ENCODE measurements at places on chromosomes 13 and 19.
A peak's percentile ranks its signal among the peaks of the same experiment; 100 is the strongest.

- no peak for DNase-seq
Observed at GRCh38 chr19:2274185-2274711, 7.7 kb downstream of the PEAK3 start.

DNA sequence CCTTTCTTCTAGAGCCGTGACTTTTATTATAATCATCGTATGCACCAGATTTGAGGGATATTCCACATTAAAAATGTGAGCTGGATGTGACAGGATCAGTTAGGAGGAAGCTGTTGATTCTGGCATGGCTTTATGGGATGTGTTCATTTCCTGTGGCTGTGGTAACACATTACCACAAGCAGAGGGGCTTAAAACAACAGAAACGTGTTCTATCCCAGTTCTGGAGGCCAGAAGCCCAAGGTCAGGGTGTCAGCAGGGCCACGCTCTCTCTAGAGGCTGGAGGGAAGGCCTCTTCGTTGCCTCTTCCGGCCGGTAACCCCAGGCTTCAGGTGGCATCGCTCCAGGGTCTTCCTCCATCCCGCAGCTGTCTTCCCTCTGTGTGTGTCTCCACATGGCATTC lies 14.5 kb downstream of the MED25 start:
- no peak for DNase-seq

- DNase-seq = peak; percentile 78
Observed at GRCh38 chr13:46296115-46296822, 84.5 kb downstream of the LRRC63 start.

DNA sequence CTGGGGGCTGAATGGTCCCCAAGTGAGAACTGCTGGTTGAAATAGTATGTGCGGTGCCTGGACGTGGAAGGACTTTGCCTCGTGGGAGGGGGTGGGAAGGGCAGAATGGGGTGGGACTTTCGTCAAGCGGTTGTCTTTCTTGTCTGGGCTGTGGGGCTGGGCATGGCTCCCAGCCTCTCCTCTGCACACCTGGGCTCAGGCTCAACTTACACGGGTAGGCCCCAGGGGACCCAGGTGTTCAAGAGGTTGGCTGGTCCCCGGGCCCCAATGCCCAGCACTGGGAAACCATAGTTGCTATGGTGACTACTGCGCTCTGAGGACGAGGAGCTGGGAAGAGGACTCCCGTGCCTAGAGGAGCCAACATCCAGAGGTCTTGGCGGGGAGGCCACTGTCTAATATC lies 7.3 kb downstream of the NWD1 start:
- DNase-seq = no peak

- DNase-seq = peak; percentile 26
Observed at GRCh38 chr19:48874303-48875135, 2.3 kb downstream of the PPP1R15A start.

DNA sequence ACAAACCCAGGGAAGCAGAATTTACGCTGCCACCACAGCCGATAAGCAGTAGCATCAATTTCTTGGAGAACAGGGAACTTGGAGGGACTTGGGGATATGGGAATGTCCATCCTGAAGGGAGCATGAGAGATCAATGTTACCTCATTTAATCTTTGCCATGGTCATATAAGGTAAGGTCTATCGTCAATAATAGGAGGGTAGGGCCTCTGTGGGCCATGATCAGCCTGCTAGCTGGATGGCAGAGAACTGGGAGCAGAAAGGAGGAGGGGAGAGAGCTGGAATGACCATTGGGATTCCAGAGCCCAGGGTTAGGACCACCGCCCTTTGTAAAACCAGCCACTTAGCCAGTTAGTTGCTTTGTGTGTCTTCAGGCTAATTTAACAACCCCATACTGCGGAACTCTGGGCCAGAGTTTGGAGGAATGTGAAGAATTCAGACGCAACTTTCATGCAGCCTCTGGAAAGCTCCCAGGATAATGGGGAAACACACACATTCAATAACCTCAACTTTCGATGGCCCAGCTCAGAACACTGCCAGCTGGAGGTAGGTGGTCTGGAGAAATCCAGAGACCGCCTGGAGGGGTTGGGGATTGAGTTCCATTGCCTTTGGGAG lies 40.3 kb downstream of the ZNF557 start:
- no peak for DNase-seq

DNA sequence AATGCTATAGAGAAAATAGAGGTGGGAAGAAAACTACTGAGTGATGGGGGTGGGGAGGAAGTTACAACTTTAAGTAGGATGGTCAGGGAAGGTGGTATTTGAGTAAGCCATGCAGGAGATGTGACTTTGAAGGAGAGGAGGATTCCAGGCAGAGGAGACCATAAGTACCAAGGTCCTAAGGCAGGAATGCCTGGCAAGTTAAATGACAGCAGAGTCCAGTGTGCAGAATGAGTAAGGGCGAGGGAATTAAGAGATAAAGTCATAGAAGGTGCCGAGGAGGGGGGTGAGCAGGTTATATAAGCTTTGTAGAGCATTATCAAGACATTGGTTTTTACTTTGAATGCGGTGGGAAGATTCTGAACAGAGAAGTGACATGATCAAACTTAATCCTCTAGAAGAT lies 43.2 kb upstream of the WDFY2 start:
- no peak for DNase-seq

GRCh38 chr13:36820222-36820621 lies 1.2 kb downstream of the RFXAP start:
- DNase-seq = peak; percentile 54

- no peak for DNase-seq
Observed at GRCh38 chr13:103810026-103810425, 743.8 kb upstream of the SLC10A2 start.

DNA sequence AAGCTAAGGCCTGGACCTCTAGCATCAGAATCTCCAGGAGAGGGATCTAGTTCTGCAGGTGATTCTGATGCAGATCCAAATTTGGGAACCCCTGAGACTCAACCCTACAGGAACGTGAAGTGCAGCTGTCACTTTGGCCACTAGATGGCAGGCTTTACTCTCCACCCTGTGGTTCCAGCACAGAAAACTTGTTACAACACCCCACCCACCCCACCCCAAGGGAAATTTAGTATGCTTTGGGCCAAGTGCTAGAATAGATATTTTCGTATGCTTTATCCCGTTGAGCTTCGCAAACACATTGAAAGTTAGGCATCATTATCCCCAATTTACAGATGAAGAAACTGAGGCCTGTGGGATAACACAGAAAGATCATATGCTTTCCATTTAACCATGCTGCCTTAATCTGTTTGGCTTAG lies 232.0 kb downstream of the B3GLCT start:
- peak; percentile 47 for DNase-seq

Measured in activated CD4-positive, alpha-beta T cell treated with anti-CD3 and anti-CD28 coated beads, Interleukin-2, amount 50 U/mL, for 16 hours (primary cell).